ENCODE measurements at places on chromosomes 12 and 14.

DNA sequence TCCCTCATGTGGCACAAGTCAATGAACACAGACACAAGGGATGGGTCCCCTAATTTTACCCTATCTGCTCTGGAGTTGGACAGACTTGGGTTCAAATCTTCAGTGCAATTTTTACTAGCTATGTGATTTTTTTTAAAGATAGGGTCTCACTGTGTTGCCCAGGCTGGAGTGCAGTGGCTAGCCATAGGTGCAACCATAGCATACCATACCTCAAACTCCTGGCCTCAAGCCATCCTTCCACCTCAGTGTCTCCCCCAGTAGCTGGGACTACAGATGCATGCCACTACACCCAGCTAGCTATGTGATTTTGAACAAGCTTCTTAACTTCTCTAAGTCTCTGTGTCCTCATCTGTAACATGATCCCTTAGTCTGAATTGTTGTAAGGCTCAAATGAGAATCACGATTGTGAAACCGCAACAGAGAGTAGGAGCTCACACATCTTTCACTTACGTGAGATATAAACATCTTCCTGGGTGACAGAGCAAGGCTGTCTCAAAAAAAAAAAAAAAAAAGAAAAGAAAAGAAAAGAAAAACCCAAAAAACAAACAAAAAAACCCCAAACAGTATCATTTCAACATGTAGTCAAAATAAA lies 4.7 kb downstream of the CALCOCO1 start:
- DNase-seq, result no peak

- no peak for DNase-seq
Measured at GRCh38 chr12:130948751-130949150, 5.0 kb upstream of the ADGRD1 start.

DNA sequence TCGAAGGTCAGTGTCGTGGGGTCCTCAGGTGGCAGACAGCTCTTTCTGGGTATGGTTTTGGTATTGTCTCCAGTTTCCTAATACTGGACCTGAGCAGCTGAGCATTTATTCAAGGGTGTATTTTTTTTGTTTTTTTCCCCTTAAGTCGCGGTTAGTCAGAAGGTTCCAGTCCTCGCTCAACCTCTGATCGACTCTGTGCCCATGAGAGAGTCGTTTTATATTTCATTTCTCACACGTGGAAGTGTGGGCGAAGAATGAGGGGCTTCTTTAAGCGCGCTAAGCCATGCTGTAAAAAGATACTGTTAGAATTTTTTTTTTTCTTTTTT lies 499 bp downstream of the MIPOL1 start:
- DNase-seq, result no peak

- DNase-seq, result no peak
Measured at GRCh38 chr12:54058128-54058768, 4.6 kb downstream of the HOXC4 start.

- peak; percentile 22 for DNase-seq
Measured at GRCh38 chr14:36835128-36835527, 173.5 kb downstream of the PAX9 start.

DNA sequence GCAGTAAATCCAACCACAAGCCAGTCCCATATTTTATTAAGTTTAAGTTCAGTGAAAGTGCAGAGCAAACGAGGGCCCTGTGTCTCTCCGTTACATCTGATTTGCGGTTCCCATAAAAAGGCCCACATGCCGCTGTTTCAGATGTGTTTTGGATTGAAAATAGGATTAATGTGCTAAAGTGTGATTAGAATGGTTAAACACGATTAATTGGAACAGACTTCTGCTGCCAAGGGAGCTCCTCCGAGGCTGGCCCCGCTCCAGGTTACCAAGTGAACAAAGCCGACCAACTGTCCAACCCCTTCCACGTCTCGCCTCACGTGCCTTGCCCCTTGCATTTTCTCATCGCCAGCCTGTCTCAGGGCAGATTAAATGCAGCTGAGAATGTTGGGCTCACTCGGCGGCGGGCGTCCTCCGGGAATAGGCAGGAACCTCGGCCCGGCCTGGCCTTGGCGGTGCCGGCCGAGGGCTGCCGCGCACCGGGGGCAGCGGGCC lies 166.5 kb upstream of the GSC start:
- peak; percentile 96 for DNase-seq

DNA sequence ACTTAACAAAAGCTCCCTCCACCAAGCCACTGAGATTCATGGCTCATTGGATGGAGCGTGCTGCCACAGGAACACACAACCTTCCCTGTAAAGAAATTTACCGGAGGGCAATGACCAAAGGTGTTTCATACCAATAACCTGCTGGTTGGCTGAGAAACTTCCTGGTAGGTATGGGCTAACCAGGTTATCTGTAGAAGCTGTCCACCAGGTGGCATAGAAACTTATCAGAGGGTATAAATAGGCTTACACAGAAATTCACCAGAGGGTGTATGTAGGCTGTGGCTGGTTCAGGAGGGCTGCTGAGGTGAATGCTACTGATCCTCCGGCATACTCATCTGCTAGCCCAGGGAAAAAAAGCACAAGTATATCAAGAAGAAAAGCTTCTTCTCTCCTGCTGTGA lies 27.1 kb upstream of the MTERF2 start:
- DNase-seq, result peak; percentile 28

DNA sequence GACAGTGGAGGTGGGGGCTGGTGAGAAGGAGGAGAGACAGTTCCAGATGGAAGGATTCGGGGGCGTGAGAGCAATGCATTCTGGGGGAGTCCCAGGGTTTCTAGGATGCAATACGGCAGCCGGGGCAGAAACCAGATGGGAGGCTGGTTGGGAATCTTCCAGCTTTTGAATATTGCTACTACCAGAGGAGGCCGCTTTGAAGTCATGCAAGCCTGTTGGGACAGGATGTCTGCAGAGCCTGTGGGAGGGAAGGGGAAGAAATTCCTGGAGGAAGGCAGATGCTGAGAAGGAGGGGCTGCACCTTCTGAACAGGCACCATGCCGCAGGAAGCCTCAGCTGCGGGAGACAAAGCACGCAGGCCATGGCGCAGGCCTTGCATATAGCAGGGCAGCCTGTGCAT lies 105.4 kb downstream of the APAF1 start:
- DNase-seq, result no peak

DNA sequence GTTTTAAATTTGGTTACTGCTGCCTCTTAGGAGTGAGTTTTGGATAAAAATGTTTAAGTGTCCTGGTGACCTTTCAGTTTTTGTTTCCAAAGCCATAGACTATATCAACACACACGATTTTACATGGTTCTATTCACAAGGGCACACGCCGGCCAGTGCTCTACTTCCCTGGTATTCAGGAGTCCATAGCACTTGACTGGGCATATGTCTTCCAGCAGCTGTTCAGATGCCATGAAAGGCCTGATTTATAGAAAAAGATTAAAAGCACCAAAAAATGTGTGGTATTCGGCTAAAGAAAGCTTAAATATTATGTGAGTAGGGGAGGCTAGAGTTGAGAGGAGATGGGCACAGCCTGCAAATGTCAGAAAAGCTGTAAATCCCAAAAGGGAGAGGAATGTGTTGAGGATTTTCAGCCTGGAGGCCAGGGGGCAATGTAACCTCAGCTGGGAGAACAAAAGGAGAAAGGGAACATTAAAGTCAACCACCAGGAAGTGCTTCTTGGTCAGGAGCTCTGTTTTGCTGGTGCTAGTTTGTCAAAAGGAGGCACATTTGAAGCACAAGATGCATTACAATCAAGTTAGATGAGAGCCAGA lies 478.4 kb downstream of the RAD51B start:
- DNase-seq, result no peak

DNA sequence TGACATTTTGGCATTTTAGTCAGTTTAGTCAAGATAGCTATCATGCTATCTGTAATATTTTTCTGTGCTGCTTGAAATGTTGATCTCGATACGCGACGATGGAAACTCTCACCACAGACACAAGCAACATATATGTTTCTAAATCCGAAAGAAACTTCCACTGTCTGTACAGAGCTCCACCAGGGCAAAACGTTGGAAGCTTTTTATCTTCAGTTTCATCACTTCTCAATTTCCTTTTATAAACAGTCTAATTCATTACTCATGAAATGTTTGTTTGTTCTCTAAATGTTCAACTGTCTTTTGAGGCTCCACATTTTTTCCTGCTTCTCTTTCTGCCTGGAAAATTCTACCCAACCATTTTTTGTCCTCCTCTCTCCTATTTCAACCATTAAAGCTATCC lies 737.6 kb downstream of the SLC16A7 start:
- DNase-seq, result no peak

DNA sequence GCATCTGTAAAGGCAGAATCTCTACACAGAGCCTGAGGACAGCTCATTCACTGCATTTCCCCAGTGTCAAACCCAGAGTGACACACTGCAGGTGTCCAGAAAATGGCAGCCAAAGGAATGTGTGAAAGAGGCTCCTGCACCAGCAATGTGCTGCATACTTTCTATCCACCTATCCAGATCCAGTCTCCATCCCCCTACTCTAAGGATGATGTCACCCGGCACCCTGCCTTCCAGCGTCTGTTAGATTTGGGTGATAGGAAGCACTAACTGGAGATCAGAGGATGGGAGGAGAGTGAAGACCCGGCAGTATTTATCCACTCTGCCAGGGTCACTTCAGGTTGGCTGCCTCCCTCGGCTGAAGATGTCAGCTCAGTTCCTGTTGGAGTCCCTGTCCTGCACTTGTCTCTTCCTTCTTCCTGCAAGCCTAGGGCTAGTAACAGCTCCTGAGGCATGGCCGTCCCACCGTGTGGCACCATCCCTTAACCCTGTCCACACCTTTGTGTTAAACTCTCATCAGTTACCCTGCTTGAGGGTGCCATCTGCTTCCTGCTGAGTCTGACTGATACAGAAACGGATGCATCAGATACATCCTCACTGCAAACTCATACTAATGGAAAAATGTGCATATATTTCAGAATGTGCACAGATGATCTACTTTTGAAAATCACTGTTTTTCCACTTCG lies 13.0 kb upstream of the GPR68 start:
- no peak for DNase-seq

GRCh38 chr12:20150835-20151422 lies 217.4 kb upstream of the PDE3A start:
- peak; percentile 52 for DNase-seq

DNA sequence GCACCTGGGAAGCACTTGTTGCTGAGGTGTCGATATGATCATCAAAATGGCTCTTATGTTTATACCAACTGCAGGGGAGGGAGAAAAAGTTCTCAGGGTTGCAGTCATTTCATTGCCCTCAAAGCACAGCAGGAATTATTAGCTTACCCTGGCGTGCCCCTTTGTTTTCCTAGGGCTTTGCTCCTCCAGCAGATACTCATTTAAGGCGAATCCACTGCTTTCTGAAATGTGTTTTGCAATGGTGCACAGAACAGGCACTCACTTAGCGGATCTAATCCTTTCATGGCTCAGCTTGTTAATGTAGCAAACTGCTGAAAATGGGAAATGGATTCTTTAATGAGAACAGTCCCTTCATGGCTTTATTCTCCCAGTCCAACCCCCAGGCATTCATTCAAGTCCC lies 76.7 kb downstream of the NKX2-1 start:
- DNase-seq, result no peak

GRCh38 chr12:69906411-69907216 lies 81.6 kb downstream of the MYRFL start:
- DNase-seq, result no peak

- DNase-seq, result no peak
Measured at GRCh38 chr12:46519407-46519806, 146.8 kb upstream of the SLC38A2 start.

DNA sequence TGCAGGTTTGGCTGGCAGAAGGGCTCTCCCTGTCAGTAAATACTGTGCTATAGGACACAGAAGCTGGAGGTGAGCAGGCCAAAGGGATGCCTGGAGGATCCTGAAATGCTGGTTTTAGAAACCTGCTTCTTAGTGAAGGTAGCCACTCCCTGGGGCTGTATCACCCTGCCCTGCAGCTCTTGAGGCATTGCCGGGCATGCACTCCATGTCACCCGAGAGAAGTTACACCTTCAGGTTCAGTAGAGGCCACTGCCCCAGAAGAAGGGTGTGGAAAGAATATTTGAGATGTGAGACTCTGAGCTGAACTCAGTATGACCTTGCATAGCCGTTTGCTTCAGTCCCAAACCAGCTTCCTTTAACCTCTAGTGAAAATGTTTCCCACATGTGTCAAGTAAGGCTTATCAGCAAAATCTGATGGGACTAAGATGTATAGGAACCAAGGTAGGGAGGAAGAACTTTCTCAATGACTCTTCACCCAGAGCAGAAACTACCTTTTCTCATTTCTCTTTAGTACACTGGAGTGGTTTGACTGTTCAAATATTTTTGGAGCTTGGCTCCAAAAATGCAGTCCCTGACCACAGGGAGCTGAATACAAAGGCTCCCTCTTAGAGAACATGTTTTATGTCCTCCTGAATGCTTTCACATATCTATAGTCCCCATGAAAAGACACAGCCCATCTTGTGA lies 164.5 kb upstream of the DYRK2 start:
- DNase-seq, result no peak

GRCh38 chr12:16384732-16385131 lies 37.3 kb downstream of the MGST1 start:
- DNase-seq, result no peak

DNA sequence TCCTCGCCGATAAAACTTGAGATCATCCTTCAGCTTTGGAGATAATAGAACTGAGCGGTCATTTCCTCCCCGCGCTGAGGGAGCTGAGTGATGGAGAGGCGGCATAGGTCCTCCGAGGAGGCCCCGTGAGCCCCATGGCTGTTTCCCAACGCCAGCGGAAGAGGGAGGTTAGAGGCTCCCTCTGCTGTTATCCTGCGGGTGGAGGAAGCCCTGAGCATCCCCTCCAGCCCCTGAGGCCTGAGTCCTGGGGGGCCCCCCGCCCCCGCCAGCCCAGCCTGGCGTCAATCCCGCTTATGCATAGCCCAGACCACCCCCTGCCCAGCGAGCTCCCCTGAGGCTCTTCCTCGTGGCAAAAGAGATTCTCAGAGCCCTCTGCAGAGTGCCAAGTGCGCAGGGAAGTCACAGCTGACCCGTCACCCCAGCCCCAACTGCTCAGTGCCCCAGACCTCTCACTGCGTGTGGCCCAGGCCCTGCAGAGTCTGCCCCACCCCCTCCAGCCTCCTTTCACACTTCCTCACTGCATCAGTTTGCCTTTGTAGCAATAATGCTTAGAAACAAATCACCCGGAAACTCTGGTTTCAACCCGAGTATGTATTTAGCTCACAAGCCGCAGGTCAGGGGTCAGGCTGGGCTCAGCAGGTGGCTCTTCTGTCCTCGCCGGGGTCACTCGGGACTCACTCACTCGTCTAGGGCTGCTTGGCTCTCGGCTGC lies 44.7 kb upstream of the GALNT9 start:
- no peak for DNase-seq

GRCh38 chr12:131028587-131029338 lies 75.1 kb downstream of the ADGRD1 start:
- no peak for DNase-seq

DNA sequence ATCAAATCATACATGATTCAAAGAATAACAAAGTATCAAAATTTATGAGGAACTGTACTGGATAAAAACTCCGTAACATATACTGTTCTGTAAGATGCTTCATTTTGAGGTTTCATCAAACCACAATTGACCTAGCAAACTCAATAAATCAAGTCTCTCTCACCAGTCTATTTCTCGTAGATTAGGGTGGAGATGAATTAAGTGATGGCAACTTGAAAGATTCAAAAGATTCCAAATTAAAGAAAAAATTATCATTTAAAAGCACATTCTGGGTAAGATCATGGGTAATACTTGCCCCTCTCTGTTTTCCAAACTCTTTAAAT lies 74.4 kb downstream of the PAPLN start:
- DNase-seq, result no peak
